ENCODE measurements at places on chromosomes 7 and 10.

DNA sequence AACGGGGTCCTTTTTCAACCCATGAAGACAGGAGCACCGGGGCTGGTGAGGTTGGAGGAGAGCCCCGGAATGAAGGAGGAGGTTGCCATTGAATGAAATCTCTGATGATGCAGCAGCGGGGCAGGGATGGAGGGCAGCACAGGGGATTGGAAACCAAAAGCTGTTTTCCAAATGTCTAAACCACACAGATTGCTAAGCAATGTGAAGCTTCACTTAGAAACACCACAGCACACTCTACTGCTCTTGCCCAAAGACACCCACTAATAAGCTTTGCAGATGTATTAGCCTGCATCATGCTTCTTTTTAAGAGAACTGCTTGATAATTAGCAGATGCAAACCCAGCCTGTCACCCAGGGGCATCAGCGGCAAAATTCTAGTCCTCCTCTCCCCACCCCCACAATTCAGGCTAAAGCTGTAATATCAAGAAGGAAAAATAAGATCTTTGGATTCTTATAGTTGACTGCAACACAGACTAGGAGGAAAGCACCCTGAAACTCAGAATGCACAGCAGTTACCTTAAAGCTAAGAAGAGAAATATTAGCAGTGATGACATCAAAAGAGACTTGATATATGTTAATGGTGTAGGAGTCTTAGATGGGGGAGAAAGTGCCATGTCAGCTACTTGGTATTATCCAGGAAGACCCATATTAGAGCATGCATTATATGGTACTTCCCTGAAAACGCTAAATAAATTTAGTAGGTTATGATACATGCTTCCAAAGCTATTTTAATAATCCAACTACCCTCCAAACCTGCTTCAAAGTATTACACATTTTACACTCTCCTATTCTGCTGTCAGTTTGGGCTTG lies 666.7 kb downstream of the KCNMA1 start:
- no peak for DNase-seq

DNA sequence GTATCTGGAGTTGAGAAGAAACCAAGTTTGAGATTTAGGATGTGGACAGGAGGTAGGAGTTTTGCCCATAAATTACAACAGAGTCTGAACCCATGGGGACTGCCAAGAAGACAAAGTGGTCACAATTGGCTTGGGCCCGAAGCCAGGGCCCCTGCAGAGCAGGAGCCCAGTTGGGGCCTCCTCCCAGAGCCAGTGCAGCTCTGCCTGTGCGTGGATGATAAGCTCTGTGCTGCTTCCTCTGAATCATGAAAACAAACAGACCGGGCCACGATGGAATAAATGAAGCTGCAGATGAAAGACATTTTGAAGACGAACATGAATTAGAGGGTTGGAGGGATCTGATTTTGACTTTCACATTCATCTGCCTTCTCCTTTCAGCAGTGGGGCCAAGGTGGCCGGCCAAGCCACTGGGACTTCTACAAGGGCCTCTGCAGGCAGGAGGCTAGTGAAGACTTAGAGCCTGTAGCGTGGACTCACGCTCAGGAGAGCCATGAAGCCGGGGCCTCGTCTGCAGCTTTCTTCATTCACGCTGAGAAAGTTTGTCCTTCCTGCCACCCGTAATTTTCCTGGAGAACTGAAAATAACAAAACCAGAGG lies 156.8 kb upstream of the LYZL1 start:
- peak; percentile 25 for DNase-seq

GRCh38 chr10:30589441-30589840 lies 40.1 kb downstream of the LYZL2 start:
- DNase-seq = no peak

DNA sequence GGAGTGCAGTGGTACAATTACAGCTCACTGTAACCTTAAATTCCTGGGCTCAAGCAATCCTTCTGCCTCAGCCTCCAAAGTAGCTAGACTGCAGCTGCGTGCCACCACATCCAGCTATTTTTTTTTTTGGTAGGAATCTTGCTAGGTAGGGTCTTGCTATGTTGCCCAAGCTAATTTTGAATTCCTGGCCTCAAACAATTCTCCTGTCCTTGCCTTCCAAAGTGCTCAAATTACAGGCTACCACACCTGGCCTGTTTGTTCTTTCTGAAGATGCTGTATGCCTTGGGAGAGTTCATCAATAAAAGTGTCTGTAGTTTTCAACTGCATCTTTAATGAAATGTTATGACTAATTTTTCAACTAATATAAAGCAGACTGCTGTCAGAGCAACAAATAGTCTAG lies 452 bp downstream of the SAMD9 start:
- peak; percentile 31 for DNase-seq

GRCh38 chr7:5824297-5824610 lies 42.8 kb upstream of the RNF216 start:
- no peak for DNase-seq

DNA sequence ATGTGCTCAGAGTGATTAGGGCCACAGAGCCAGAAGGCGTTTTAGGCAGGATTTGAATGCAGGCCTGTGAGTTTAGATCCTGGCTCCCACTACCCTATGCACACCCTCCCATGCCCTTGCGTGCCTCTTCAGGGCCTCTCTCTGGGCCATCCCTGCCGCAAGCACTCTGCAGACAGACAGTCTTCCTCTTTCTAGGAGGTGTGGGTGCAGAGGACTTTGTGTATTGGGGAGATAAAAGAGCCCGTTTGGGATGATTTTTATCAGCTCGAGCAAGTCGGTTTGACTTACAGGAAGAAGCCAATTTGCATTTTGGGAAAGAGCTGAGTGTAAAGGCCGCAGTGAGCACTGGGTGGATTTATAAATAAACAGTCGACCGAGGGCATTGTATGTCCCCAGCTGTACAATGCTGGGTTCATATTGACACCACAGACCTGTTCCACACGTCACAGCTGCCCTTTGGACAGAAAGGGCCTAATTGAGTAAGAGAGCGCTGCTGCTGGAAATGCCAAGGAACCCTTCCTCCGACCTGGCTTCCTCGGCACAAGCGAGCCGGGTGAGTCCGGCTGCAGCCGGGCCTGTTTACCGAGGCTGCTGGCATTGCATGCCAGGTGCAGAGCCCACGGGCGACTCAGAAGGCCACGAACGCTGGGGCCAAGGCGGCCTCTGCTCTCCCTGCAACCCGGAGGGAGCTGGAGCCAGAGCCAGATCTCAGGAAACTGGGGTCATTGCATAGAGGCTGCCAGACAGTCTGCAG lies 25.1 kb downstream of the ZMIZ1 start:
- DNase-seq = peak; percentile 71

All from SJSA1 (cell line).